ENCODE measurements at places on chromosomes 4 and X. TPM values are rescaled to one million over a fixed set of nuclear protein-coding genes. Genes with fewer than 3 reads are reported as not detected.
A peak's percentile ranks its signal among the peaks of the same experiment; 100 is the strongest.

- no peak for DNase-seq
These were observed 42.8 kb downstream of the OSTC start for GRCh38 chr4:108693211-108693610.

DNA sequence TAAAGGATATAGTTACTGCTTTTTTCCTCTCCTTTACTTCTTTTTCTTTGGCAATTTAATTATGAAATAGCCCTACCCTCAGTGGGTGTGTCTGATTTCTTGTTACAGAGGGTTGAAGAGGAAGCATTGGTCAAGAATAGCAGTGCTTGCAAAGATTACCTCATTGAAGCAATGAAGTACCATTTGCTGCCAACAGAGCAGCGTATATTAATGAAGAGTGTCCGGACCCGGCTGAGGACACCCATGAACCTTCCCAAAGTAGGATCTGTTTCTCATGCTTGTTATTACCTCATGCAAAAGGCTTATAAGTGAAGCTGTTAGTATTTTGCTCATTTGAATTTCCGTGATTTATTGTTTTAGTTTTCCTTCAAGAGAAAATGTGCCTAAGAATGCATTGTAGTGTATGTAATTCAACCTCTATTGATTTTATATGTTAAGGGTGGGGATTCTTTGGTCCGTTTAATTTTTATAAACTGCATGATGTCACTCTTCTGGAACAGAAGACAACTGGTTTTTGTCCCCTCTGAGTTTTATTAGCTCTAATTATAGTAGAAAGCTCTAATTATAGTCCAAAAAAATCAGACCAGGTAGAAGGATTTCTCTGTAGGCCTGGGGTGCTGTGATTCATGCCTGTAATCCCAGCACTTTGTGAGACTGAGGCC, 27.9 kb upstream of the MSMO1 start:
- no peak for DNase-seq

DNA sequence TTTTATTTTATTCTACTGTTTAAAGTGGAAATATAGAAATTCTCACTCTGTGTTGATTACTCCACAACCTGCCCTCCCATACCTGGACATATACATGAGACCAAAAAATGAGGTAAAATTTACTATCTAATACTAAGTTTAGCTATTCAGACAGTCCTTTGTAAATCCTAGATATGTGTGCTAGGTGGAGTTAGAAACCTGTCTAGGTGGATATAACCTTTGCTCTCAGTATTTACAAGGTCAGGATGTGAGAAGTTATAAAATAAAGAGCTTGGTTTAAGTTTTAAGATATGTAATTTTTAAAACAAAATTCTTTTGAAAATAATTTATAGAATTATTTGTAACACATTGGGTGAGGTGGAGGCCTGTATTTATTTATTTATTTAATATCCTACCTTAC, 221.5 kb downstream of the PCDH7 start:
- DNase-seq = no peak

- peak; percentile 0 for DNase-seq
These were observed 81.3 kb downstream of the HMGN5 start for GRCh38 chrX:81120258-81120935.

DNA sequence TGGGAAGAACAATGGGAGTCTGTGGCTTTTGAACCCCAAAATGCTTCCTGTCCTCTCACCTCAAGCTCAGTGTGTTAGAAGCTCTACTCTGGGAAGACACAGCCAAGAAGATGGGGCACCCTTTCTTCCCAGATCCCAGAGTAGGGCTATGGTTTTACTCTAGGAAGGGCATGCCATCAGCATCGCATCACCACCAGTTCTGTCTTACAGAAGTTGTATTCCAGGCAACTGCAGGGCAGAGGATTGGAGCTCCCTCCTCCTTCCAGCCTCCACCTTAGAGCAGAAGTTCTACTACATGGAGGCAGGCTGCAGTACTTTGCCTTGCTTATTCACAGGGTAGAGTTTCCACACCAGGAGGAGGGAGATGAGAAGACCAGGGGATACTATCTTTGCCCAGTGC, 18.1 kb upstream of the ZFX start:
- DNase-seq = no peak

Gene ZDHHC9
- polyA plus RNA-seq = 57.9 TPM

Measured in brain (organoid and tissue), 16 donors.